Activated T-helper 1 cell treated with anti-CD3 and anti-CD28 coated beads, Interleukin-2, amount 50 U/mL, for 16 hours (primary cell): ENCODE measurements at places on chromosomes 5 and 9.

GRCh38 chr5:146825033-146825432 is 53.5 kb downstream of the PPP2R2B start:
- no peak for DNase-seq

GRCh38 chr5:135444881-135445280 is 2.3 kb downstream of the DCANP1 start:
- DNase-seq, result no peak

- no peak for DNase-seq
These were observed 387.5 kb downstream of the FAM170A start for GRCh38 chr5:120016717-120017382.

- DNase-seq, result no peak
These were observed 97.2 kb downstream of the RALGPS1 start for GRCh38 chr9:127011772-127012171.

DNA sequence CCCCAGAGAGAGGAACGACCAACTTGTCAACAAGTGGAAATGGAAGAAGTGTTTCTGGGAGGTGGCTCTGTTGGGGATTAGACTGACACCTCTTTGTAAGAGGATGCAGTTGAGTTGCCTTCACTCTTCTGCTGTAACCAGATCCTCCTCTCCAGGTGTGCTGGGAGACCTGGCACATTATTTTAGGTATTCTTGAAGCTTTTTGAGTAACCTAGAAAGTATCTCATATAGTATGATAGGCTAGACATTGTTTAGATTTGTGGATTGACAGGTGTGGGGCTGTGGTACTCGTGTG is 21.6 kb downstream of the SNX30 start:
- no peak for DNase-seq

DNA sequence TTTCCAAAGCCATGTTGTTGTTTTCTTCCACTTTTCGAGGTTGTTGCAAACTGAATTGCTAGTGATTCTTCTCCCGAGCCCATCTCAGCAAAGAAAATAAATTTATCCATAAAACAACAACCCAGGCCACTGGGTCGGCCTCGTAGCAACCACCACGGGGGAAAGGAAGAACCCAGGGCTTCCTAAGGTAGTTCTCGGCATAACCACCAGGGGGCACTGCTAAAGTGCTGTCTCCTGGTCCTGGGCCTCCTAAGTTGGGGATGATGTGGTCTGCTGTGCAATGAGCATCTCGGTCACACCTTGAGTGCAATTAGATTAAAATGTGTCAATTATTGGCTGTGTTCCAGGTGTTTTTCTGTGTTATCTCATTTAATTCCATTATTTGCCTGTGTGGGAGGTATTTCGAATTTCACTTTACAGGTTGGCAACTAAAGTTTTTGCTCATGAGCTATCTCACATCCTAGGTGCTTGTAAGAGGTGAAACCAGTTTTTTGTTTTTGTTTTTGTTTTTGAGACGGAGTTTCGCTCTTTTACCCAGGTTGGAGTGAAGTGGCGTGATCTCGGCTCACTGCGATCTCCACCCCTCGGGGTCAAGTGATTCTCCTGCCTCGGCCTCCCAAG is 102.8 kb upstream of the DAP start:
- peak; percentile 15 for DNase-seq

GRCh38 chr9:98248737-98249474 is 6.5 kb downstream of the TBC1D2 start:
- no peak for DNase-seq

DNA sequence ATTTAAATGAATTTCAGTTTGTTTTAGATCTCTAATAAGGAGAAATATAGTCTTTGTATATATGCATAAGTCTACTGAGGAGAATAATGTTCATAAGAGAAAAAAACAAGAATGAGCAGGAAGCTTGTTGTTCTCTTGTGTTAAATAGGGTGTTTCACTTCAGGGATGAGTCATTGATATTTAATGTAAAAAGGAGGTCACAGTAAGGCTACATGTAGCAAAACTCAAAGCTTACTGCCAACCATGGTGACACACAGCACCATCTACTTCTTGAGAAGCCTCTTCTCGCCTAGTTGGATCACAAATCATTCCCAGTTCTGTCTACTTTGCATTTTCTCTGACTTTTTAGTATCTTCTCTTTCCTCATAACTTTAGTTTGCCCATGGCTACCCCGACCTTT is 1466.0 kb upstream of the C9orf72 start:
- no peak for DNase-seq

GRCh38 chr5:88868468-88869068 is 14.4 kb downstream of the MEF2C start:
- no peak for DNase-seq

DNA sequence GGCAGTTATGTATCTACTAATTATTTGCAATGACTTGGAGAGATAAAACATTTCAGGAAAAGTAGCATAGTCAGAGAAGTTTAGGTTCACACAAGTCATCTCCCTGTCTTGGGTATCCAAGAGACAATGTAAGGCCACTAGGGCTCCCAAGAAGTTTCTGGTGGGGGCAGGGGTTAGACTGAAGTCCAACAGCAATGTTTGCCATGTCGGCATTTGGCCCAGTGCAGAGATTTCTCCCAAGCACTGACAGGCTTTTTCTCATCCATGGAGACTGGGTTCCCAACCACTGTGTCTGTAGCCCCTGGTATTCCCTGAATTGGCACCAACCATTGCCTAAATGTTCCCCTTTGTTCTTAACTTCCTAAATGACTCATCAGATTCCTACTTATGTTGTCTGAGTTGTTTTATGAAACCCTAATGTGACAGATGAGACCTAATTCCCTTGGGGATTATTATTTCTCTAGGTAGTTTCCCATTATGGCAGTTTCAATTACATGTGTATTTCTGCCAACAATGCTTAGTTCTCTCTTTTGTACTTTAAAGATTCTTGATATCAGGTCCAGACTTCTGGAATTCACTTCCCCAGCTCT is 103.6 kb upstream of the EGFLAM start:
- no peak for DNase-seq

- DNase-seq, result no peak
These were observed 316.1 kb downstream of the DMRT2 start for GRCh38 chr9:1366276-1366675.

DNA sequence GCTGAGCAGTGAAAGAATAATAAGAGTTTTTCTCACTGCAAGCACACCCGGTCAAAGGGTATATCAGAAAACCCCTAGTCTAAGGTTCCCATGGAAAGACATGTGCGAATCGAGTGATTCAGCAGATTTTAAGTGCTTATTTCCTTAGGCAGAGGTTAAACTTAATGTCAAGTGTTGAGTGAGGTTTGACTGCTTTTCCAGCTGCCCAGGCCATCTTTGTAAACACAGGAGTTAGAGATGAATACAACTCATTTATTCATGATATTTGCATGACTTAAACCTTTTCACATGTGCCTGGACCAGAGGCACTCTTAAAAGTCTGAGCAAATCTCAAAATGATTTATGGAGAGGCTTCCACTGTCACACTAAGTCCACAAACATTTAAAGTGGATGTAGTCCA is 137.8 kb upstream of the RGMB start:
- DNase-seq, result no peak

GRCh38 chr5:56291661-56292374 is 58.7 kb upstream of the ANKRD55 start:
- no peak for DNase-seq

DNA sequence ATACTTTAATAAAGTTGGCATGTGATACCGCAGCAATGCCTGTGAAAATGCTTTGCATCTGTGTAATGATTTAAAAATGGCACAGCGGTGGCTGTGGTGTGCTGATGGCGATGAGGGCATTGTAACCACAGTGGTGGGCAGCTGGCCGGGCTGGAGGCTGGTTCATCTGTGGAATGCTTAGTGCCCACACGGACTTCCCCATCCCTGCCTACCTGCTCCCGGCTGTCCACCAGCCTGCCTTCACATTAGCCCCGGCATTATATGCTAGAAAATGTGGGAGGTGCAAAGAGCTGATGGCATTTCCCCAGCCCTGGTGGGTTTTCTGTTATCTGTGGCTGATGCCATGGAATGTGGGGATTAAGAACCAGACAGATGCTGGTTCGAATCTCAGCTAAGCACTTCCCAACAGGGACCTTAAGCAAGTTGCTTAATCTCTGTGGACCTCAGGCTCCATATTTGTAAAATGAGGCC is 2.9 kb upstream of the NDST1 start:
- no peak for DNase-seq

DNA sequence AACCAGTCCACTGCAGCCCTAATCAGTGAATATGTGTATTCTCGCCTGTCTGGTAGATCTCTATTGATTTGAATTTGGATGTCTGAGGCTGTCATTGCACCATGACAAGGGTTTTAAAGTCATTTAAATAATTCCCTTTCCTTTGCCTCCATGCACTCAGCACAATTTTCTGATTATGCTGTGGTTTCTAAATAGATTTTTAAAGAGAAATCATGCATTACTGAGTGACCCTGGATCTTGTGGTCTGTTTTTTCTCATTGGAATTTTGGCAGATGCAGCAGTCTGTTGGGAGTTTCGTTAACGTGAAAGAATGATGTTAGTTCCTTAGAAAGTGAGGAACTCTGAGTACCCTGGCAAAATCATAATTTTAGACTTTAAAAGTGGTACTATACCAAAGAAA is 396.0 kb downstream of the LRRC70 start:
- no peak for DNase-seq

- no peak for DNase-seq
These were observed 22.7 kb downstream of the CFAP90 start for GRCh38 chr5:7828269-7828668.

DNA sequence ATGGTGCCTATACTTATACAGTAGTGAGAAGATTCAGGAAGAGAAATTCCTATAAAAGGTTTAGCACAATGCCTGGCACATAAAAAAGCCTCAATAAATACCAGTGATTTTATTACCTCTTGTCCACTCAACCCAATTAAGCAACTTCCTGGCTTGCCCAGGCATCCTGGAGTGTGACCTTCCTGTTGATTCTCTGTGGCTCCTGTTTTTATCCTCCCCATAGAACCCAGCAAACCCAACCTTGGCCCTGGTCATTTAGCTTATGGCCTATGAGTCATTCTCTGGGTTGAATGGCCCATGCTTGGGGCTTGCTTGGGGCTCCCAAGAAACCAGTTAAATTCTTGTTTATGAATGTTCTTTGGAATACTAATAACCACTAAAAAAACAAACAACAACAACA is 21.4 kb upstream of the SPARC start:
- no peak for DNase-seq

- DNase-seq, result no peak
These were observed 275.9 kb downstream of the ACTL7B start for GRCh38 chr9:108579757-108580439.

GRCh38 chr5:56480078-56480704 is 247.1 kb upstream of the ANKRD55 start:
- DNase-seq, result peak; percentile 4

GRCh38 chr5:90548069-90548593 is 10.5 kb upstream of the ADGRV1 start:
- DNase-seq, result no peak

DNA sequence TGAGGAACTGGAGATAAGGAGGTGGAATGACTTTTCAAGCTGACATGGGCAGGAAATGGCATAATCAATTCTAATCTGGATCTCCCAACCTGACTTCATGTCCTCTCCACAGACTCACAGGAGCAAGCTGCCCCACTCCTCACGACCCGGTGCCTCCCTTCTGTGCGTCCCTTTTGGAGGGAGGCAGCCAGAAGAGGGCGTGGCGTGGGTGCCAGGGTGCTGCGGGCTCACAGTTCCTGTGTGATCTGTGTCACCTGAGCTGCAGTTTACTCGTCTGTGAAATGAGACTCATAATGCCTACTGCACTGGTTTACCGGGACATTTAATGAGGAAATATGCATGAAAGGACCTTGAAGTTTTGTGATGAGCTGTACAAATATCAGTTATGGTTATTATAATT is 207.4 kb downstream of the DAB2IP start:
- no peak for DNase-seq

DNA sequence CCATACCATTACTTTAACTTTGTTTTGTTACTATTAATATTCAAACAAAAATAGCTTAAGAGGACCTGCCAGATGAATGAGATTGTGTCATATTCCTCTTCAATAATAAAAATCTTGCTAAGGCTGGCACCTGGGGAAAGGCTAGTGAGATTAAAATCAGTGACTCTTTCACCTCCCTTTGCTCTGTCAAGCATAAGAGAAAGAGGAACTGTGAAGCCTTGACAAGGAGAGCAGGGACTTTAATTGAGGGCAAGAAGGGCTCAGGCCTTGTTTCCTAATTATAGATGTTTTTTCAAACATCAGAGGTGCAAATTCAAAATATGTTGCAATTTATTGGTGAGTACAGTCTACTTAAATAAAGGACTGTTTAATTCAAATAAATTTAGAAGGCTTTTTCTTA is 91.7 kb downstream of the SPATA31D1 start:
- no peak for DNase-seq

- DNase-seq, result no peak
These were observed 23.2 kb downstream of the ZBTB34 start for GRCh38 chr9:126883636-126884035.

GRCh38 chr5:151719228-151720000 is 32.7 kb upstream of the SPARC start:
- no peak for DNase-seq

GRCh38 chr5:93209476-93209875 is 371.5 kb downstream of the NR2F1-AS1 start:
- no peak for DNase-seq

GRCh38 chr5:96856371-96856770 is 19.9 kb upstream of the ERAP2 start:
- DNase-seq, result no peak

DNA sequence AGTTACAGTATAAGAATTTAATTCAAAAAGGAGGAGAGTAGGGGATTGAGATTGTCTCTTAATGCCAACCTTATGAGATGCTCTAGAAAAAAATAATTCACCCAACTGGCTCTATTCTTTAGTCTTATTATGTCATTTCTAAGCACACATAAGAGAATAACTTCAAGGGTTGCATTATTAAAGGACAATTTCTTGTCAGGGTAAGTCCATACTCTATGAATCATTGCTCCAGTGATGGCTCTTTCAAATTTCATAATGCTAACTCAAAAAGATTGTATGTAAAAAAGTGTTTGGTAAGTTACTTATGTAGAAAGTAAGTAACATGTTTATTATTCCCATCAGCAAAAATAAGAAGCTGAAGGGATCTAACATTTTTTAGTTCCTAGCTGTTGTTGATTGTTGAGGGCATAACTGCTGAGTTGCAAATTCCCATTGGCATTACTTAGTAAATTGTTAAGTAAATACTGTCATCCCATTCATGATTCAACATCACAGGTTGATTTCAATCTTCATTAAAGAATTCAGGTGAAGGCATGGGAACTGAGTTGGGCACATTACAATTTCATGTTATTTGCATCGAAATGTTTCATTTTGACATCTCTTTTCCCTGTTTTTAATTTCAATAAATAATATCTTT is 28.6 kb downstream of the ALDH1A1 start:
- DNase-seq, result no peak
